ENCODE measurements at places on chromosomes 2 and 18.

DNA sequence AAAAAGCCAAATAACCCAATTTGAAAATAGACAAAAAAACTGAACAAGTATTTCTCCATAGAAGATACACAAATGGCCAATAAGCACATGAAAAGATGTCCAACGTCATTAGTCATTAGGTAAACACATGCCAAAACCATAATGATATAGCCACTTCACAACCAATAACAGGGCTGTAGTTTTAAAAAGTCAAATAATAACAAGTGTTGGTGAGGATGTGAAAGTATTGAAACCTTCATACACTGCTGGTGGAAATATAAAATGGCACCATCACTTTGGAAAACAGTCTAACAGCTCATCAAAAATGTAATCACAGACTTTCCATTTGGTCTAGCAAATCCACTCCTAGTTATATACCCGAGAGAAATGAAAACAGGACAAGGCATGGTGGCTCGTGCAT lies 144.2 kb upstream of the CYP1B1 start:
- DNase-seq: no peak

DNA sequence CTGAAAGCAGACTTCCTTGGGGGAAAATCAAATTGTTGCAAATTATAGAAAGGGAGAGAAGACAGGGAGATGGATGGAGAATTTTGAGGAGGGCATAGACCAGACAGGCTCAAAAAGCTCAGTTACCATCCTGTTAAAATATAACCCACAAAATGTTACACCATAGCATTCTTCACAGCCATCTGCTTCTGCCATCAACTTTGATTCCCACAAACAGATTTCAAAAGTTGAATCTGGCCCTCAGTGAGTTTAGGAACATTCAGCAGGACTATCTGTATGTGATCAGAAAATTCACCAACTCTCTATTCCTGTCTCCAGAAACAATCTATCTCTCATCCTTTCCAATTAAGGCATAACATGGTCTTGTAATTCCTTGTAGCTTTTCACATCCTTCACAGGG lies 159.8 kb upstream of the CCDC68 start:
- DNase-seq: no peak

DNA sequence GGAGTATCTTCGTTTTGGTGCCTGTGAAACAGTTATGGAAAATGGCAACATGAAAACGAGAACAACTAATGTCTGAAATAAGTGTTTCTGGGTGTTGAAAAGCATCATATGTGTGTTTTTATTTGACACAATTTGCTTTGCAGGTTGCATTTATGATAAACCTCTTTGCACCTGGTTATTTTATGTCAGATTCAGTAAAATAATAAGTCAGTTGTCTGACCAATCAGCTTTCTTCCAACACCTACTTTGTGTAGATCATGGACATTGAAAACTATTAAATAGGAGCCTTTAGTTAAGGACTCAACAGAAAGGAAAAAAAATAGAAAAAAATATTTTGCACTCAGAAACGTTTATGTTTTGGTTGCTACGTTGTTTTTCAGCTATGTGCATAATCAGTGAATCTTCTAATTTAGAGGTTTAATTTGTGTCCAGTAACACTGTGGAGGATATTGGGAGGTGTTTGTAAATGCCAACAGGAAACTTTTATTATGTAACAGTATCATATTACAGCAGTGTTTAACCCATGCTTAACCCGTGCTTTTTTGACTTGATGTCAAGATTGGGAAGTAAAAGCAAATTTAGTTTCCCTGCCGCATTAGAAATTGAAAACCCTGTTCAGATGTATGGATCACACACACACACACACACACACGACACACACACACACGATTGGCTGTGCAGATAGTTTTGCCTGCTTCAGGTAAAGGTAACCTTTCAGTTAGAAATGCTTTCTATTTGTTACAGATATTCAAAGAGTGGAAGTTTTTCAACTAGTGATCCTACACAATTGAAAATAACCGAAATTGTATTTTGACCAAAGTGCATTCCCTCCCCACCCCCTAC lies 2.6 kb downstream of the PKP4 start:
- no peak for DNase-seq

DNA sequence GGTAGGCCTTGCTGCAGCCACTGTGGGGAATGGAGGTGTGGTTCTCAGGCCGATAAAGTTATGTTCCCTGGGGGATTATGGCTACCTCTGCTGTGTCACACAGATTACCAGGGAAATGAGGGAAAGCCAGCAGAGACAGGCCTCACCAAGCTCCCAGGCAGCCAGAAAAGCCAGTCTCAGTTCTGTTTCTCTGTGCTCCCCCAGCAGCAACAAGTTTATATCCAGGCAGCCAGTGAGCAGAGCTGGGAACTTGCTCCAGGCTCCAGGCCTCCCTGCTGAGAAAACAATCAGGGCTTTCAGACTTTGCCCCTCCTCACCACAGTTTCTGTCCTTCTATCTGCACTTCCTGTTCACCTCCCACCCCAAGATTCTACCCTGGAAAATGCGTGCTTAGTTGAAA lies 596.6 kb upstream of the GYPC start:
- DNase-seq: no peak

DNA sequence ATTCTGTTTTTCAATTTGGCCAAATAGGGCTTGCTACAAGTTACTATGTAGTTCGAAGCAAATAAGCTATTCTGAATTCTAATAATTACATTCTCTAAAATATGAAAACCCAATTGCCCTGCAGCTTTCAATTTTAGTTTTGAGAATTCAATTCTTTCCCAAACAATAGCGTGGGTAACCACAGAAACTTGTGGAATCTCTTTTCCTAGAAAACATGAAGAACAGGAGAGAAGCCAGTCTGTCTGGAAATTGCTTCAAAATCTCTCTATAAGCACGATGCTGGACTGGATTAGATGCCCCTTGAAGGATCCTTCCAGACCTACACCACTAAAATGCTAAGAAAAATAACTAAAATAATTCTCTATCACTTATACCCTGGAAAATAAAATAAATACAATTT lies 115.0 kb downstream of the THADA start:
- no peak for DNase-seq

DNA sequence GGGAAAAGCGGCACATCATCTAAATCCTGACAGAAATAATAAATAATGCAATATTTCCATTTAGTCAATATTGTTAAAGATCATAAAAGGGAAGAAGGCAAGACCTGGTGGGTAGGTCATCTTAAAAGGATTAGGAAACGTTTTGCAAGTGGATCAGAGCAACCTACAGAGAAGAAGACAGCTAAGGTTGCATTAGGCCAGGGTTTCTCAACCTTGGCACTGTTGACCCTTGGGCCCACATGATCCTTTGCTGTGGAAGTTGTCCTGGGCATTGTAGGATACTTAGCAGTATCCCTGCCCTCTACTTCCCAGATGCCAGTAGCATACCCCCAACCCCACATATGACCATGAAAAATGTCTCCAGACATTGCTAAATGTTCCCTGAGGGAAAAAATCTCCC lies 55.0 kb downstream of the KLF7 start:
- DNase-seq: no peak

DNA sequence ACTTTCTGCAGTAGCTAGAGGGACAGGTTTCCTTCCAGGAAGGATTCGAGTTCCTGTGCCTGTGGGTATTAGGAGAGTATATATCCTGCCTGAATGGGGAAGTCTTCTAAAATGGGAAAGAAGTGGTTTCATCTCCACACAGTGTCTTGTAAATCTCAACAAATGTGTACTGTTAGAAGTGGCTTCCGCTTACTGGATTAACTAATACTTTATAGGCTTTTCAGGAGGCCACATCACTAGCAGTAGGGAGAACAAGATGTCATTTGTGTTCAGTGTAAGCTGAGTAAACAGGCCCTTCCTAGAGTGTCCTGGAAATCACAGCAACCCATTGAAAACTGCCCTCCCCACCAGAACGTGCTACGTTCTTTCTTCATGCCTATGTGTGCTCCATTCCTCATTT lies 12.5 kb upstream of the POLR1B start:
- DNase-seq: no peak

- DNase-seq: no peak
These were observed 67.9 kb upstream of the RAPGEF4 start for GRCh38 chr2:172667581-172668325.

- no peak for DNase-seq
These were observed 11.8 kb downstream of the LAMA3 start for GRCh38 chr18:23701017-23701416.

DNA sequence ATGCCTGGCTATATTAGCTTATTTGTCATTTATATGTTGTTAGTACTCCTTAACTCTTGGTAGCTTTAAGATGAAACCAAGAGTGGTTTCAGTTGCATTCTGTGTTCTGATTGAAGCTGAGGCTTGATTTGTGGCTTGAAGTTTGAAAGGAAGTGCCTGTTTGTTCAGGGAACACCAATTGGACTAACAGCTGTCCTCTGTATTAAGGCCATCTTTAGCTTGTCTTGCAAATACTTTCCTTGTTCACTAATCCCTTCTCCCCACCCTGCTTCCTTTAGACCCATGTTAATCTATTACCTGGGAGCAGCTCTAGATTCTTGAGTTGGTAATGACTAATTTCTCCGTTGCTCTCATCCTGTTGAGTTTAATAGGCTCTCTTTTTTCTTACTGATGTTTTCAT lies 13.4 kb downstream of the ITGA6 start:
- DNase-seq: no peak

DNA sequence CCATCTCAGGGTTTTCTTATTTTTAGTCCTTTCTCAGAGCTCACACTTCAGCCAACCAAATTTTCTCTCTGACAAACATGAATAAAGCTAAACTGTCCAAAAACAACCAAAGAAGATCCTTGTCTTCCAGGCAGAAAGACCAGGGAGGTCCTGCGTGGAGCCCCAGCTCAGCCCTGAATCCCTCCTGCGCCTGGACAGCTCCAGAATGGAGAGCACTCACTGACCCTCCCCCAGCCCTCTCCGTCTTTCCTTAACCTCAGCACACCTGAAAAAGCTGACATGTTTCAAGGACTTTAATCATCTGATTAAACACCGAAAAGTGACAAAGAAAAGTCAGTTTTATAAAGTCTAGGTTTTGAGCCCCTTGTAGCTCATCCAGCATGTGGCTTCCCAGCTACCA lies 22.9 kb upstream of the GNAL start:
- DNase-seq: no peak

DNA sequence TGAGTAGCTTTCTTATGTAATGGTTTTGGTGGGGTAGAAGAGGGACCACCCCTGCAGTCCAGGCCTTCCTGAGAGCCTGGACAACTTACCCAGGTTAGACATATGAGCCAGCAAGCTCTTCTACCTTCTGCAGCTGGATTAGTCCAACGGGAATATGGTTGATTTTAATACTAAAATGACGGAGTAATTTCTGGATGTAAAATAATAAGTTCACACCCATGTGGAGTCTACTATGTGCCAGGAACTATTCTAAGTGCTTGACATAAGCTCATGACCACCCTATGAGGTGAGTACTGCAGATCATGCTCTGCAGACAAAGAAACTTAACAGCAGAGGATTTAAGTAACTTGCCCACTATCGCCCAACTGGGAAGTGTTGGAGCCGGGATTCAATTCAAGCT lies 45.5 kb downstream of the DPP4 start:
- DNase-seq: no peak

- DNase-seq: no peak
These were observed 886.0 kb upstream of the CHAC2 start for GRCh38 chr2:52881606-52882005.

GRCh38 chr2:75432761-75433361 lies 127.9 kb downstream of the EVA1A start:
- no peak for DNase-seq

DNA sequence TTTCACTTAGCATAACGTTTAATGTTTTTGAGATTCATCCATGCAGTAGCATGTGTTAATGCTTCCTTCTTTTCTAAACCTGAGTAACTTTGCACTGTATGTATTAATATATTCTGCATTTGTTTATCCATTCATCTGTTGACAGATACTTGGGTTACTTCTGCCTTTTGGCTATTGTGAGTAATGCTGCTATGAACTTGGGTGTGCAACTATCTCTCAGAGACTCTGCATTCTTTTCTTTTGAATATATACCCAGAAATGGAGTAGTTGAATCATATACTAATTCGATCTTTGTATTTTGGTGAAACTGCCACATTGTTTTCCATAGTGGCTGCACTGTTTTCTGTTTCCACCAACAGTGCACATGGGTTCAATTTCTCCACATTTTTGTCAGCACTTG lies 128.3 kb downstream of the SH3BP4 start:
- no peak for DNase-seq

GRCh38 chr18:13036622-13037320 lies 45.6 kb downstream of the CEP192 start:
- no peak for DNase-seq

DNA sequence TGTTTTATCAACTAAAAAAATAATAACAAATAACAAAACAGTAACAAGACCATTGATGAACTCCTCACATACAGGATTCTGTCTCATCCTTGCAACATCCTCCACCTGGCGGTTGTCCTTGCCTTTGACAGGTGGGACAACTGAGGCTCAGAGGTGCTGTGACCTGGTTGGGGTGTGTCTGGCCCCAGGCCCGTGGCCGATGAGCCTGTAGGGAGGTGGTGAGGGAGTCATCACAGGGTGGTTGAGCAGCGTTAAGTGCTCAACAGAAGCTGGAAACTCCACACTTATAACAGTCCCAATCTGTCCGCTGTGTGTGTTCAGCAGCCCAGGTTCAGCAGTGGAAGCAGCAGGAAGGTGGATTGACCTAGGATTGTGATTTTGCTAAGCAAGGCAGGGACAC lies 131.6 kb upstream of the RAB12 start:
- no peak for DNase-seq

- no peak for DNase-seq
These were observed 136.8 kb downstream of the ESCO1 start for GRCh38 chr18:21463718-21464117.

DNA sequence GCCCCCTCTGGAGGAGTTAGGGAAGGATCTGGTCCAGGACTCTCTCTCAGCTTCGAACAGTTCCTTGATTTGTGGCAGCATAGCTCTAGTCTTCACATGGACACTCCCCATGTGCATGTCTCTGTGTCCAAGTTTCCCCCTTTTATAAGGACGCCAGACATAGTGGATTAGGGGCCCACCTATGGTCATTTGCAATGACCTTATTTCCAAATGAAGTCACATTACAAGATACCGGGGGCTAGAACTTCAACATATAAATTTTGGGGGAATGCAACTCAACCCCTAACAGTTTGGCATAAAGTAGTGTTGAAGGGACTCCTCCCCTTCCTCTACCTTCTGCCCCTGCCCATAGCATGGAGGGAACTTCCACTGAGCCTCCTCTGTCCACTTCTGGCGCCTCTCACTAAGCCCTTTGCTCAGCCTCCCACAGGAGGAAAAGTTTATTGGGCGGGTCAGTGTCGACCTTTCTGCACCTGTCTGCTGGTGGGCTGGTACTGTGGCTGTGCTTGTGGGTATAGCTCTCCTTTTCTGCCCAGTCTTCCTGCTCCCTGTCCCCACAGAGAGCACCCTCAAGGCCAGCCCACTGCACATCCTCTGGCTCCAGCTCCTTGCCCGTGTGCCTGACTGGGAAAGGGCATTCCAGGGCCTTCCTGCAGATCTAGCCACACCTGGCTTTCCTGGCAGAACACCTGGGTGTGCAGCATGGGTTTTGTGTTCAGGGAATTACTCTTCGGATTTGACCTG lies 5.5 kb downstream of the FABP1 start:
- no peak for DNase-seq

GRCh38 chr18:63422864-63423304 lies 608 bp upstream of the VPS4B start:
- peak; percentile 47 for DNase-seq
